ENCODE measurements at places on chromosomes 2 and 18.

- peak; percentile 87 for DNase-seq
These were observed 7.4 kb downstream of the SOCS6 start for GRCh38 chr18:70296289-70296688.

- DNase-seq, result peak; percentile 20
These were observed 200.6 kb upstream of the RASGRP3 start for GRCh38 chr2:33275689-33276444.

DNA sequence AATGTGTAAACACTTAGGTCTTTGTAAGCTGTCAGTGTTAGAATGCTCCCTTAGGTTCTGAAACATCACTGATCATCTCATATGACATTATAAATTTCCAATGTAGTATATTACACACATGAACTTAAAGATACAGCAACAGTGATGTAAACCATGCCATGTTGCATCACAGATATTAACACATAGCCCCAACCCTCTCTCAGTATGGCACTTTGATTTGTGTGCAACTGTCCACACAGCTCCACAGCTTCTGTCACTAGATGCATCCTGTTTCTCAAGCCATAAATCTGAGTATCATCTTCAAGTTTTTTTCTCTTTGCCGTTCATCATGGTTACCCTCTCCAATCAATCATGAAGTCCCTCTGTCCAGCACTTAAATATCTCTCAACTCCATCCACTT, 69.2 kb upstream of the LRP1B start:
- no peak for DNase-seq

DNA sequence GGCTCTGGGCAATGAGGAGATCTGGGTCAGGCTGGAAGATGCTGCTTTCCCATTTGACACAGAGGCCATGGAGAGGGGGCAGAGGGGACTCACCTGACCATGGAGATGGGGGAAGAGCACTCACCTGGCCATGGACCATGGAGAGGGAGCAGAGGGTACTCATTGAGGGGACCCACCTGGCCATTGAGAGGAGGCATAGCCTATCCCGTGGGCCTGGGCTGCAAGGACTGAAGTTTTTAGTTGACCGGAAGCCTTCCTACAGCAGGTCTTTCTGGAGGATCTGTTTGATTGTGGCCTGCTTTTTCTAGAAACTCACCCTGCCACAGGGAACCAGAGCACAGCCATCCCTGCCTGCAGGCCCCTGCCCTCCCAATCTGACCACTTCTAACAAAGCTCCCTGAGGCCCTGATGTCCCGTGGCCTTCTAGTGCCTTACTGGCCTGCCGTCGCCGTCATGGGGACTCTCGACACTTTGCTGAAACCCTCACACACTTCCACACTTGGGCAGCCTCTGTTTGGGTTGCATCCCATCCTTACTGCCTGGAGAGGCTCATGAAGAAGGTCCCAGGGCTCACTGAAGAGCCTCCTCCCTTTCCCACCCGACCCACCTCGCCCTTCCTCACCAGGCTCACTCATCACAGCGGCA, 5.1 kb upstream of the PROM2 start:
- no peak for DNase-seq

- no peak for DNase-seq
These were observed 46.6 kb downstream of the ICOS start for GRCh38 chr2:203983064-203983715.

DNA sequence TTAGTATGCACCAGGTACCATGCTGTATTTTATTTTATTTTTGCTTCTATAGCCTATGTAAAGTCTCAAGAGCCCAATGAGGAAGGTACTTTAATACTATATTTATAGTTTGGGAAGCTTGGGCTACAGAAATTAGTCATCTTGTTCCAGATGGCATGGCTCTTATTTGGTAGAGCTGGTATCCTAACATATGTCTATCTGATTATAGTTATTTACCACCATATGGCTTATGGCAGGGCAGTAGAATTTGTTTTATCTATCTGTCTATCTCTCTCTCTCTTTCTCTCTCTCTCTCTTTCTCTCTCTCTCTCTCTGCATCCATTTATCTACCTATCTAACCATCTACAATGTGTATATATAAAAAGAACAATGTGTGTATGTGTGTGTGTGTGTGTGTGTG, 1293.7 kb upstream of the SLC39A10 start:
- no peak for DNase-seq

- no peak for DNase-seq
These were observed 14.0 kb downstream of the FER1L5 start for GRCh38 chr2:96656540-96656939.

GRCh38 chr2:71417300-71418202, 35.8 kb upstream of the DYSF start:
- no peak for DNase-seq
